Stimulated activated CD4-positive, alpha-beta T cell treated with anti-CD3 and anti-CD28 coated beads, Interleukin-1b, Interleukin-23, amount 100 ng/mL, for 48 hours (primary cell): ENCODE measurements at places on chromosomes 7 and 10.

DNA sequence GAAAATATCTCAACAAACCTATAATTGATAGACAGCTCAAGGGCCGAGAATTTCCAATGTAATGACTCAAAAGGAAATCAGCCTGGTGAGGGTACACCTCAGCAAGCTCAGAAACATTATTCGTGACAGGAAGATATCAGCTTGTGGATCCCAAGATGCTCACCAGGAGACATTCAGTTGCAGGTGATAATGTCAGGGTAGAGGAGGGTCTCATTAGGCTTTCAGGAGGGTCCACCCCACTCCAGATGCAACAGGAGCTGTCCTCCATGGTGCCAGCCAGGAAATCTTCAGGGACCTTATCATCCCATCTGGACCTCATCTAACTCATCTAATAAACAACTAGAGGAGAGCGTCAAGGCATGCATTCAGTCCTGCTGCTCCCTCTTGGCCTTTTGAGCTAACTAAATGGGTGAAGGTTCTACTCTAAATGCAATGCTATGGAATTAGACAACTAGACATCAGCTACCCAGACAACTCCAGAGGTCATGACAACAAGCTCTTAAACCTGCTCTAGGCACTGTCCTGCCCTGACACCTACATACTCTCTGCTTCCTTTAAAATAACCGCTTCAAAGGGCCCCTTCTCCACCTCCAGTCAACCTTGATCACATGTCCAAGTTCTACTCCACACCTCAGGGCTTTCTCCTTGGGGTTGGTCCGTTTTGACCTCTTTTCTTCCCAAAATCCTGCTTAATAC is 4.3 kb upstream of the GIMAP5 start:
- DNase-seq, result no peak

DNA sequence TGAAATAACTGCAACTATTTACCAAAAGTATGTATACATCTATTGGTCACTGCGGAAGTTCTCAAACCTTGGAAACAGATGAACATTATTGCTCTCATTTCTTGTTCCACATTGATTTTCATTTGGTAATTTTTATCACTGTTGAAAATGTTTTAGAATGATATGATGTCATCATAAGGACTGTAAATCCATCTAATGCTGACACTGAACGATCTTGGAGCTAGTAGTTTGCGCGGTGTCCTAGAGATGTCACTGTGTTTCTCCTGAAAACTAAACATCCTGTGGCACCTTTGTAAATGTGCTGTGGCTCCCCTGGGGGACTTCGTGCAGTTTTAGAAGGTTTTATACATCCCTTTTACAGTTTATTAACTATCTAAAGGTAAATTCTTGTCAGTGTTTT is 73.5 kb downstream of the DNAJB9 start:
- no peak for DNase-seq

GRCh38 chr10:116961406-116962251 is 43.4 kb downstream of the SHTN1 start:
- DNase-seq, result no peak

- DNase-seq, result no peak
These were observed 1129.6 kb downstream of the SORCS3 start for GRCh38 chr10:105770524-105771212.

DNA sequence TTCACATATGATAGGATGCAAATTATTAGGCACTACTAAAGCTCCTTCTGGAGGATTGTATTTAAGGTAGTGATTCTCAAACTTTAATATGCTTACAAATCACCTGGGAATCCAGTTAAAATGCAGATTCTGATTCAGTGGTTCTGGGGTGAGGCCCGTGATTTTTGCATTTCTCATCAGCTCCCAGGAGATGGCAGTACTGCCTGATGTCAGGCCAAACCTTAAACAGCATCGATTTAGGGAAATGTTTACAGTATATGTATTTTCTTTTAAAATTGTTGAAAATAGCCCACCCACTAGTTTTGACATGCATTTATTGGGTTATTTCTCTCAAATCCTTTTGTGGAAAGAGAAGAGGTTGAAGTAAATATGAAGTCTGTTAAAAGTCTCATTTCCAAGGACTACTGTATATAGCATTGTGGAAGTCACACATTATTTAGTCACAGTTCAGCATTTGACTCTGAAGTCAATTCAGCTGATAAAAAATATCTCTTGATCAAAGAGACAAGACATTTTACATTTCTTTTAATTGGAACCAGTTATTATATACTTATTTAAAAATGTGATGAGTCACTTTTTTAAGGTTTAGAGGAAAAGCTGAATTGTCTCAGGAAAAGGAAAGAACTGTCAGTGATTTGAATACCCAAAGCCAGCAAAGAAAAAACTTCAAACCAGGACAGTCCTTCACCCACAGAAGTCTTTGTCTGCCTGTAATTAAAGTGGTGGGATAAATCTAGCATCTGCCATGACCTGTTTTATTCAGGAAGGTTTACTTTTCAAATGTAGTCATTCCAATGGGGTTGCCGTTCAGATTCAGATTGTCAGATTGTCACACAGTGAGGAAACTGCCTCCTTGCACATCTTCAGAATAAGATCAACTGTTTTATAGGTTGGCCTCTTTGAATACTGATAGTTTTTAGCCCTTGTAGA is 21.1 kb upstream of the HBP1 start:
- DNase-seq, result no peak

DNA sequence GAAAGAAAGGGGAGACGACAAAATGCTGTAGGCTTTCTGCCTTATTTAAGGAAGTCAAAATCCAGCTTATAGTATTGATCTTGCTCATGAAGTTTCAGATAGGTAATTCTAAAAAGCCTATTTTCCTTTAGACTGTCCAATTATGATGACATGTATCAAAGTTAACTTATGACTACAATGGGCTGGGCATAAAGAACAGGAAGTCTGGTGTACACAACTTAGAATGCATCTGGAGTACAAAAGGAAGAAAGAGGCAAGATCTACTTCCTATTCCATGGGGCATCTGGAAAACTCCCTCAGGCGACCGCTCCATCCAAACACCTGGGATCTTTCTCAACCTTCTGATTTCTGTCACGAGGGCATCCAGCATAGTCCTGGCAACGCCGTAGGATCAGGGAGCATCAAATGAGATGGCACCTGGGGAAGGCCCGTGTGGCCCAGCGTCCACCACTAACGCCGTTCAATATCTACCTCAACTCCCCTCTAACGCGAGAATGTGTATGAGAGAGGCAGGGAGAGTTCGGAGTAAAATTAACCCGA is 512 bp downstream of the FAM24B start:
- no peak for DNase-seq

- no peak for DNase-seq
These were observed 47.4 kb upstream of the CAMK2B start for GRCh38 chr7:44372560-44373417.

DNA sequence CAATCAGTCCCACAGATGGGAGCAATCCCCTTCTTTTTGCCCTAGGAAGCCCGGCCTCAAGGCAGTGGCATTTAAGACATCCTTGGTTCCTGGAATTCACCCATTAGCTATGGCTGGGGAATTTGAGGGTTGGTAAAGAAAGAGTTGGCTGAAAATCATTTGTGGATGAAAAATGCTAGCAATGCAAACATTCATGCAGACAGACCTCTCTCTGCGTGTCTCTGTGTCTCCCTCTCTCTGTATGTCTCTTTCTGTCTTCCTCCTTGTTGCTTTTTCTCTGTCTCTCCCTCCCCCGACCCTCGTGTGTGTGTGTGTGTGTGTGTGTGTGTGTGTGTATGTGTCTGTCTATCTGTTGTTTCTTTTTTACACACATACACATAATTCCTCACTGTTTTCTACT is 19.4 kb downstream of the LDB3 start:
- no peak for DNase-seq

GRCh38 chr7:87151002-87151728 is 1.1 kb upstream of the DMTF1 start:
- DNase-seq, result no peak

GRCh38 chr7:30634634-30635201 is 40.0 kb downstream of the GARS1 start:
- no peak for DNase-seq

DNA sequence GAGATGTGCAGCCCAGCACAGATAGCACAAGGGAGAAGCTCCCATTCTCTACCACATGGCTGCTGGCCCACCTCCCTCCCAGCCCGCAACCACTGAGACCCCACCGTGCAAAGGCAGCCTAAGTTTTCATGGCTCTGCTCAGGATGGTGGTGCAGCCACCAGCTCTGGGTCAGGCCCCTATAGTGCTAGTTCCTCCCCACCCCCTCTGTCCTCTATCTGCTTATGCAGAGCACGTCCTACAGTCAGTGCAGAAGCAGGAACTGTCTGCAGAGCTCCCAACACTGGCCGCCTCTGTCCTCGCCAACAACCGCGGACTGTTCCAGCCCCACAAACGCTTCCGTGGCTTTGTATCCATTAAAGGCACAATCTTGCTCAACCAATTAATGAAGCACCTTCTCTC is 278.9 kb downstream of the GRID1 start:
- DNase-seq, result no peak

GRCh38 chr7:140281960-140282359 is 105.2 kb upstream of the KDM7A start:
- no peak for DNase-seq

- no peak for DNase-seq
These were observed 51.0 kb downstream of the CAV1 start for GRCh38 chr7:116575853-116576252.

DNA sequence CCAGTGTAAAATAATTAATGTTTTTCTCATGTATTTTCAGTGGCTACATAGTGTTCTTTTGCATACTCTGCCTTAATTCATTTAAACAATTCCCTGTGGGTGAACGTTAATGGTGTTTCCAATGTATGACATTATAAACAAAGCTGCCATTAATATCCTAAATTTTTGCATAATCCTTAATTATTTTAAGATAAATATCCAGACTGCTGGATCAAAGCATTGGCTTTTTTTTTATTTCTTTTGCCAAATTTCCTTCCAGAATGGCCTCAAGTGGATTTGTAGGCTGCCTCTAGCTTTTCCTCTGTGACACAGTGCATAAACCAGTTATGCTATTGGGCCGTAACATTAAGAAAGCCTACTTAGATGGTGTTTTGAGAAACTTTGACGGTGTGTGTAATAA is 29.5 kb downstream of the MCM10 start:
- no peak for DNase-seq

GRCh38 chr10:128642023-128642422 is 515.8 kb upstream of the MKI67 start:
- DNase-seq, result peak; percentile 13

DNA sequence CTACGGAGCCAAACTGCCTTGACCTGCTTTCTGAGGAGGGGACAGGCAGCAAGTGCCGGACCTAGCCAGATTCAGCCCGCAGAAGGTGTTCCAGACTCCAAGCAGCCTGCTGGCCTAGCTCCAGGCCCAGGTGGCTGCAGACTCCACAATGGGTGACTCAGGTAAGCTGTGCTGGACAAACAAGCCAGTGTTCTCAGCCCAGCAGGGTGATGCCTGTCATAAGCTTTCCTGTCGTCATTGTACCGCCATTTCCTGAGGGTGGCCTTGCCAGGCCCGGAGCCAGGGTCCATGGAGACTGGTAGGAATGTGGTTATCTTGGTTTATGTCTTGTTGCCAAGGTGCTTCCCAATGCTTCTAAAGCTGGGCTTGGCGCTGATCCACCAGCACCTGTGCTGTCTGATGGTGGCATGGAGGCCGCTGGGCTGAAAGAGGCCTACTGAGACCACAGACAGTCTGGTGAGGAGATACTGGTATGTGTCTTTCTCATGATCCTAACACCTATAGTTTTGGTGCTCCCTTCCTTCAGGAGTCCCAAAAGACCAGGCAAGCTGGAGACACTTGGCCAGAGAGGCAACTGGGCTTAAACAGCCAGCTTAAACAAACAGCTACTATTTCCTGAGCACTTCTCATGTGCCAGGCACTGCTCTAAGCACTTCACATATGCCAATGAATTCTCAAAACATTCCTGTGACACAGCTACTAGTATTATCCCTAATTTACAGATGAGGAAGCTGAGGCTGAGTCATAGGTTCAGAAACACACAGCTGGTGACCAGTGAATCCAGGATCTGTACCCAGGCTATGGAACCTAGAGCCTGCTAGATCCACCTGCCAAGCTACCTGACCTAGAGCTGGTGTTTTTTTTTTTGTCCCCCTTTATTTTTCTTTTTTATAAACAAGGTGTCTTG is 42.0 kb downstream of the ZC3HC1 start:
- DNase-seq, result no peak

DNA sequence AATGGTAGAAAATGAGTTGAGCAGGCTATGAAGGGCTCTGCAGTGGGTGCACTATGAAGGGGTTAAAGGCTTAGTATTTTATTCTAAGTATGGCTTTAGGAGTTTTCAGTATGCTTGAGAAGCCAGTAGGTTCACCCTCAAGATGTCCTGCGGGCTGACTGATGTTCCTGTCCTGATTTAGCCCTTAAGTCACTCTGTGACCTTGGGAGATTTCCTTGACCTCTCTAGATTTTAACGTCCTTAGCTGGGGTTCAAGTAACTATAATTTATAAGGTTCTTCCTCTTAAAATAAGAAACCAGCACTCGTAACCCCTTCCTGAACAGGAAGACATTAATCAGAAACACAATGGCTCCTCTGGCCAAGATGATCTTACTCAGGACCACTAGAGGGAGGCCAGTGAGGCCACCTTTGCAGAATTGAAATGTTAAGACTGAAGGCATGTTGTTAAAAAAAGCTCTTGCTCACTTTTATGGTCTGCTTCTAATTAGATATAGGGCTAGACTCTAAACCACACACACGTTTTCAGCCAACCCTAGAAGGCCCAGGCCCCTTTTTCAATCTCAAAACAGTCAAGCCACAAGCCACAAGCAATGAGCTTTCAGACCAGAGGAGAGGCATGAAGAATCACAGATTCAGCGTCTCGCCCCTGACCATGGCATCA is 41.9 kb downstream of the CDK1 start:
- DNase-seq, result peak; percentile 1

- no peak for DNase-seq
These were observed 163.4 kb downstream of the RAPGEF5 start for GRCh38 chr7:22193450-22193983.

GRCh38 chr10:121307411-121307980 is 290.7 kb downstream of the FGFR2 start:
- DNase-seq, result no peak

DNA sequence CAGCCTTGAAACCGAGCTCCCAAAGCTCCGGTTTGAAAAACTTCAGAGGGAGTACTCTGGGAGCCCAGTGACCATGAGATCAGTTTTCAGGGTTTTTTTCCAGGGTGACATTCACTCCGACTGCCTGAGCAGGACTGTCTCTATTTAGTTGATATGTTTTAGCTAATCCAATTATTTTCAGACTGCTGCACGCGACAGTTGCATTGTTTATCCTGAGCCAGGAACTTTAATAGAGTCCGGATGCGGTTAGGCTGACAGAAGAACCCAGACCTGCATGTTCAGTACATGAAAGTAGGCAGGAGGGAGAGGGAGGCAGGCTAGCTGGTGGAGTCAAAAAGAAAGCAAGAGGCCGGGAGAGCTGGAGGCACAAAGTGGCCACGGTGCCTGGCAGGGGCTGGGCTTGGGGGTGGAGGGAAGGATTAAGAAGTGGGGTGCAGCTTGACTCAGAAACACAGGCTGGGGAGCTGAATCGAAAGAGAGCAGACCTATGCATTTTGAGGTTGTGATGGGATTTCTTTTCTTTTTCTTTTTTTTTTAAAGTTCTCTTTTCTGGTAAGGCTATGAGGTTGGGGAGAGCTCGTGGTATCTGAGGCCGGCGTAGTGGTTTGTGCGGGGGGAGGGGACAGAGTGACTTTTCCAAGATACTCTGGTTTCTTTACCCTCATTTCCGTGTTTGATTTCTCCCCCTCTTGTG is 5.7 kb downstream of the GATA3 start:
- DNase-seq, result peak; percentile 77
